ENCODE measurements at places on chromosomes 7 and 10.
A peak's percentile ranks its signal among the peaks of the same experiment; 100 is the strongest.

DNA sequence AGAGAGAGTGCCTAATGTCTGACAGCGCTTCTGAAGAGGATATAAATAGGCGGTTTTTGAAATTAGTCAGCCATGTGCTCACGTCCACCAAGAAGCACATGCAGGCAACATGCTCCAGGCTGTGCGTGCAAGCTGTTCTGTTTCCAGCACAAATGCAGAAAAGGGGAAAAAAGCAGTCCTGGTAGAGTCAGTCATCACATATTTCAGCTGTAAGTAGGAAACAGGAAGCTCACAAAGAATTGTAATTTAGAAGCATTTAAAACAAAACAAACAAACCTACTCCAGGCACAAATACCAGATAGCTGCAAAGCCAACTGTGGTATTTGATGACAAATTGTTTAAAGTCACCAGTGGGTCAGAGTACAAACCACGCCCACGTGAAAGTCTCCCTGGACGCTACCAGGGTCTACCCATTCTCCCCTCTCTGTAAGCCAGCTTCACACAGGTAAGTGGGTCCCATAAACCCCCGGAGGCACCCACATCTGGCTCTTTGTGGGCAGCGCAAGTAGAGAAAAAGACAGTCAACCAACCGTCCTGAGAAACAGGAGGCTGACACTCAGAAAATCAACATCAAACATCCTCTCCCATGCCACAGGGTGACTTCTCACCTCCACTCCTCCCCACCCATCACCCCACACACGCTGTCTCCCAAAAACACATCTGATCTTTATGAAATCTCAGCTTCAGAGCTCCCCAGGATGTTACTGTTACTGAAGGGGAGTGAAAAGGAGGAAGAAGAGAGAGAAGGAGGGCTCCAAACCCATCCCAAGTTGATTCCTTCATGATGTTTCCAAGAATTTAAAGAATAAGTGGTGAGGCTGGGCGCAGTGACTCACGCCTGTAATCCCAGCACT lies 186.4 kb downstream of the FAM107B start:
- DNase-seq, result no peak

GRCh38 chr10:16992611-16993119 lies 136.9 kb downstream of the CUBN start:
- DNase-seq, result no peak

- DNase-seq, result no peak
These were observed 3.4 kb downstream of the FAS start for GRCh38 chr10:88994019-88994418.

DNA sequence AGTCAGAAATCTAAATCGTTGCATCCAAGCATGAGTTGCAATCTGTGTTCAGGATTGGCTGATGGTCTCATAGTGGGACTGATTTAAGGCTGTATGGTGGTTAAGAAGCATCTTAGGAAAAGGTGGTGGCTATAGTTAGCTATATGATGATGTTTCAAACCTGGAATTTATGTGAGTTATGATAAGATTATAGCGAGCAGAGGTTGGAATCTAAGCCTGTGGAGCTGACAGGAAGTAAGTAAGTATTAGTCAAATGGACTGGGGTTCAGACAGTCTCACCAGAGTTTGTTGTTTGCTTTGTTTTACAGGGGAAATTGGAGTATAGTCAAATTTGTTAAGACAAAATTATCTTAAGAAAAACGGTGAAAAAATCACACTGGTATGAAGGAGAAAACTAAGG lies 56.7 kb downstream of the ANKRD7 start:
- DNase-seq, result no peak

GRCh38 chr7:151748733-151749132 lies 128.2 kb downstream of the PRKAG2 start:
- DNase-seq, result no peak

DNA sequence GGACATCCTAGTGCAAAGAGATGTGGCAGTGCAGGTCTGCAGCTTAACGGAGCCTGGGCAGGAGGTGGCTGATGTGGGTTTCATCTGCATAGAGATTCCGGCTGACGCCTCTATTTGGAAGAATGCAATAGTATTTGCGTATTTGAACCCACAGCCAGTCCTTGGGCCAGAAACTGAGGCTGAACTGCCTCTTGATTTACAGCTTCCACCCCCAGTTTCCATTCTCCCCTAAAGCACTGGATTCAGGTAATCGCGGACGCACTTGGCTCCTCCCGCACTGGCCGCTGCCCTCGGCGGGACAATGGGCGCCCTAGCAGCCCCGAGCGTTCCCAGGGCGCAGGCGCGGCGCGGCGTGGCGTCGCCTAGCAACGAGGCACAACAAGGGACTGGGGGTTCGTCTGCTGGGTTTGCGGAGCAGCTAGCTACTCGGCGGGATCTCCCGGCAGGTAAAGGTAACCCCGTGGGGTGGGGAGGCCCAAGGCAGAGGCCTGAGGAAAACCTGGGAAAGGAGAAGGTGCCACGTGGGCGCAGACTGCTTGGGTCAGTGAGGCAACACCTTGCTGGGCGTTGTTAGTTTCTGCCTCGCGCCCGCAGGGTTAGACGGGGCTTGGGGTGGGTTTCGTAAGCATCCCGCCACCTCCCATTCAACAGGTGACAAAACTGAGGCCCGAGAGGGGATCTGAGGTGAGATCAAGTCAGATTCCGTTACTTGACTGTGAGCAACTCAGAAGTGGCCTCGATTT lies at the start of gene ARMC3:
TSS of gene ARMC3 (plus strand) at position 393 of the 743 bp plus-strand sequence. CDS start 3,944 bp downstream, outside the sequence.
- peak; percentile 71 for DNase-seq

GRCh38 chr10:95266674-95267095 lies 24.1 kb downstream of the PDLIM1 start:
- DNase-seq, result no peak

- no peak for DNase-seq
These were observed 28.9 kb downstream of the GNA12 start for GRCh38 chr7:2814946-2815874.

GRCh38 chr7:116780521-116780920 lies 81.9 kb upstream of the CAPZA2 start:
- DNase-seq, result no peak

- DNase-seq, result no peak
These were observed 247.3 kb upstream of the AOAH start for GRCh38 chr7:36971515-36972139.

DNA sequence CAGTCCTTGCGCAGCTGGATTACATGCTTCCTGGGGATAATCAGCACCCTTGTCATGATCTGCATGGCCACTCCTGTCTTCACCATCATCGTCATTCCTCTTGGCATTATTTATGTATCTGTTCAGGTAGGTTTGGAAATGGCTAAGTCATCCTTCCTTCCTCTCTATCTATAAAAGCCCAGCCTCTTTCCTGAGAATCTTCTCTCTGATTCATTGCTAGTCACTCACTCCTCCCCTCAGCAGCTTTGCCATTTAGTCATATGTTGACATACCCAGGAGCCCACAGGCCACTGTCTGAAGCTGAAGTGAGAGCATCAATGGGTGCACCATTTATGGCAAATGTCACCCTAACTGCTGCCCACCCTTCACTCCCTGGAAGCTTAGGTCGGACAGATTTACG lies 52.0 kb downstream of the ABCC2 start:
- DNase-seq, result no peak

DNA sequence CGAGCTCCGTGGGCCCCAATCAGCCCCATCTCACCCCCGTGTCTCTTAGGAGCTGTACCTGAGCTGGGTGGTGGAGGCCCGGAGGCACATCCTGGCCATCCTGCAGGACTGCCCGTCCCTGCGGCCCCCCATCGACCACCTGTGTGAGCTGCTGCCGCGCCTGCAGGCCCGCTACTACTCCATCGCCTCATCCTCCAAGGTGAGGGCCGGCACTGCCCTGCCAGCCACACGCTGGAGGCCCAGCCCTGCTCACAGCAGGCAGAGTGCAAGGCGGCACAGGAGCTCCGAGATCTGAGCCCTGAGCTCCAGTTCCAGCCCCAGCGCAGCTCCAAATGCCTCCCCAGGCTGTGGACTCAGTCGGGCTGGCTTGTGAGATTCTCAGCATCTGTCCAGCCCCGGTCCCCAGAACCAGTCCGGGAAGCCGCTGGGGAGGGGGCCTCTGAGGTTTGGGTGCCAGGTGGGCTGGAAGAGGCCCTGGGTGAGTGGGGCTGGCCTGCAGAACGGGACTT lies 9.3 kb downstream of the TMEM120A start:
- no peak for DNase-seq

GRCh38 chr7:11743016-11743415 lies 89.0 kb downstream of the THSD7A start:
- no peak for DNase-seq

GRCh38 chr10:36766940-36767339 lies 358.5 kb upstream of the ANKRD30A start:
- no peak for DNase-seq

- DNase-seq, result no peak
These were observed 2.3 kb upstream of the IGF2BP3 start for GRCh38 chr7:23472556-23472955.

GRCh38 chr10:60572511-60573194 lies 183.0 kb upstream of the ANK3 start:
- no peak for DNase-seq

GRCh38 chr10:116989439-116989838 lies 15.5 kb downstream of the SHTN1 start:
- no peak for DNase-seq

GRCh38 chr10:123681285-123681684 lies 15.1 kb downstream of the GPR26 start:
- no peak for DNase-seq

DNA sequence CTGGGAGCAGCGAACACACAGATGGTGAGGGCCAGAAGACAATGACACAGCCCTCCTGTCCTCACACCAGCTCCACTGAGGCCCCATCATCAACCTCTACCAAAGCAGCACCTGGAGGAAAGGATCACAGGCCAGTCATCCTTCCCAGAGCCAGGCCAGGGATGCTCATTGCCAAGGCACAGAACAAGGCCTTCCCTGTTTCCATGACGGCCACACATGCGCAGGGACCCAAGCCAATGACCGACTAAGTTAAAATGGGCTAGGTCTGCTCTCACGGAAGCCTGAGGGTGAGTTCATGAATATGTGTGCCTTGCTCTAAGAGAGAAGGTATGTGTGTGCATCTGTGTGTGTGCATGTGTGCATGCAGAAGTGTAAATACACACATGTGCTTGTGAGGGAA lies 39.6 kb downstream of the COBL start:
- no peak for DNase-seq

GRCh38 chr7:132760244-132760623 lies 184.0 kb upstream of the PLXNA4 start:
- DNase-seq, result no peak

GRCh38 chr7:147474862-147475261 lies 1115.7 kb upstream of the C7orf33 start:
- no peak for DNase-seq

Data from NT2/D1 (cell line).